Neural crest cell (in vitro differentiated cells): ENCODE measurements at places on chromosomes 6 and 20.

GRCh38 chr20:25274481-25274880 is 26.6 kb downstream of the PYGB start:
- no peak for DNase-seq

GRCh38 chr20:1894471-1894950 is 696 bp upstream of the SIRPA start:
- peak; percentile 60 for DNase-seq

DNA sequence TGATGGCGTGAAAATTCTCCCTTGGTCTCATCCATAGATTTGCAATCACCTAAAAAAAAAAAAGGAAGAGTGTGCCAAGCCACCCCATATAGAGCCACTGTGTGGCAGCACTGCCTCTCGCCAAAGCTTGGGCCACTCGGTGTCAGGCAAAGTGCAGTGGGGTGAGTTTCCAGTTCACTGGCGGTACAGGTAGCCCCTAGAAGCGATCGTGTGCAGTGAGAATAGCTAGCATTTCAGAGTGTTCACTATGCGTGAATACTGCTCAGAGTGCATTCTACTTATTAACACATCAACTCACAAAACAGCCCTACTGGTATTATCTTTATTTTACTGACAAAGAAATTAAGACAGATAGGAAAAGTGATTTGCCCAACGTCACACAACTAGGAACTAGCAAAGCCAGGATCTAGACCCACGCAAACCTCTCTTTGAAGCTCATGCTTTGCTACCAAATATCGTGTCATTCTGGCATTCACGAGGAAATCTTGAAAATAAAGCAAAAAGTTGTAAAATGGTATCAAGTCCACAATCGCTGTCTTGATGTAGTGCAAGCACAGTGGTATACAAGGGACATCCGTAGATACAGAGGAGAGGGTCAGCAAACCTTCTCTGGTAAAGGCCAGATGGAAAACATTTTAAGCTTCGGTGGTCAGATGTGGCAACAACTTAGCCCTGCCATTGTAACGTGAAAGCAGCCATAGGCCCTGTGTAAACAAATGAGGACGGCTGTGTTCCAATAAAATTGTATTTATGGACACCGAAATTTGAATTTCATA is 10.4 kb upstream of the GCNT2 start:
- peak; percentile 43 for DNase-seq

- DNase-seq: no peak
These were observed 74.1 kb upstream of the MAP3K7 start for GRCh38 chr6:90660931-90661330.
